Mucosa of descending colon (tissue), 3 donors: ENCODE measurements at places on chromosomes 4 and X.

GRCh38 chr4:76637712-76638361 is 202.8 kb downstream of the SHROOM3 start:
- no peak for DNase-seq

- DNase-seq: no peak
Measured at GRCh38 chrX:133859860-133860259, 125.5 kb downstream of the GPC3 start.

GRCh38 chr4:100933628-100934027 is 413.7 kb downstream of the PPP3CA start:
- no peak for DNase-seq

- no peak for DNase-seq
Measured at GRCh38 chr4:138897811-138898226, 117.8 kb upstream of the NOCT start.

GRCh38 chr4:142104041-142104440 is 467.7 kb downstream of the IL15 start:
- DNase-seq: no peak

- no peak for DNase-seq
Measured at GRCh38 chr4:15244354-15244753, 183.5 kb upstream of the C1QTNF7 start.

- DNase-seq: no peak
Measured at GRCh38 chr4:101967697-101968346, 177.3 kb downstream of the BANK1 start.

GRCh38 chr4:36665985-36666527 is 384.6 kb downstream of the DTHD1 start:
- no peak for DNase-seq

GRCh38 chr4:5376015-5376414 is 324.7 kb downstream of the STK32B start:
- no peak for DNase-seq

DNA sequence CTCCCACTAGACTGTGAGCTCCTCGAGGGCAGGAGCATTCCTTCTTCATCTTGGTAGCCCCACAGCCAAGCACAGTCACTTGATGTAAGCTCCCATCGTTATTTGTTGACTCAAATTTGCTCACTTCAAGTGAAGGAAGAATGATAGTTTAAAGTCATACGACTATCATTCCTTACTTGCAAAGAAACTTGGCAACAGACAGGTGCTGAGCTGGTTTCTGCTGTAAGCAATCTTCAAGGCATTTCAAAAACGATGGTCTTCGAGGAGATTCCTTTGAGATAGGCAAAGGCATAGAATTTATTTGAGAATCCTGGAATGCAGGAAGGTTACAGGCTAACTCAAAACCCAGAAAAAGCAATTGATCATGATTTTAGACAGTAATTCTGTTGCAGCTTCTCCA is 64.8 kb downstream of the QDPR start:
- no peak for DNase-seq

DNA sequence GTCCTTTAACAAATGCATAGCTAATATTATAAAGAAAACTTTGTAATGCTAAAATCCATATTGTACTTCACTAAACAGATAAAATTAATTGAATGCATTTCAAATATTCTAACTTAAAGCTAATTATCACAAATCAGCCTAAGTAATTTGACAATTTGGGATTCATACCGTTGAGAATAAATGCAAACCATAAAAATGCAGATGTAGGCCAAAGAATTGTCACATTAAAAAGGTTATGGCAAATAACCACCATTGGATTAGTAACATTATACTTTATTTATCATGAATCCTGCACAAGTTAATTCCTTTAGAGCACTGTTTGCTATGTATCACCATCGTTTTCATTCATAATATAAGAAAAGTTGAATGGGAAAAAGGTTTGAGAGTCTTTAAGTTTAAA is 301.0 kb downstream of the LDB2 start:
- no peak for DNase-seq

DNA sequence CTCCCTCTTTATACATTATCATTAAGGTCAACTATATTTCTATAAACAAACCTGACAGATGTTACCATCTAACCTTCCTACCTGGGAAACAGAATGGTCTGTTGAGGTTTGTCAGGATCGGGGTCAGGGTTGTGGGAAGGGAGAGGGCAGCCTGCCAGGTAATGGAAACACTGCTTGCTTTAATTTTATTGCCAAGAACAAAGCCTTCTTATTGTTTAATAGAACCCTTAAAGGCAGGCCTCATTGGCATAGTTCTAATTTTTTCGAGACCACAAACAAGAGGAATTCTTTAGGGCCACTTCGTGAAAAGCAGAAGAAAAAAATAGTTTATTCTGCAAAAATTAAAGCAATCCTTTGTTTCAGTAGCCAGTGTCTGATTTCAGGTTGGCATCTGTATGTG is 113.2 kb downstream of the MID1 start:
- no peak for DNase-seq

DNA sequence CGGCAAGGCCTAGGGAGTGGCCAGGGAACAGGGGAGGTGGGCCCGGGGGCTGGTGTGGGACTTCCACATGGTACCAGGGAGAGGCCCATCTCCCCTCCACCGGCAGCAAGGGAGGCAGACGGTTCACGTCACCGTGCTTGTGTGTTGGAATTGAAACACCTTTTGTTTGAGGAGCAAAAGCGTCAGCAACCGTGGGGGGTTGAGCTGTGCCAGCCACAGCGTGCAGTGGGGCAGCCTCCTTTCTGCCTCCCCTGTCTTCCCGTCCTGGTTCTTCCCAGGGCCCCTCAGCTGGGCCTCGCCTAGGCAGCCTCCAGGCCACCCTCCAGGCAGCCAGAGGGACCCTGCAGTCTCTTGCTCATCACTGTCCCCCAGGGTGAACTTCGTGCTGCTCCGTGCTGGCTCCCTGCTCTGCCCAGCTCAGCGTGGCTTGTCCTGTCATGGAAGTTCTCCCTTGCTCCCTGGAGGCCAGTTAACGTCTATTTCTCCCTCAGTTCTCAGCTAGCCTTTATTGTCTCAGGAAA is 32.1 kb upstream of the HGFAC start:
- DNase-seq: no peak

- DNase-seq: no peak
Measured at GRCh38 chr4:54840992-54841768, 183.4 kb downstream of the KIT start.

DNA sequence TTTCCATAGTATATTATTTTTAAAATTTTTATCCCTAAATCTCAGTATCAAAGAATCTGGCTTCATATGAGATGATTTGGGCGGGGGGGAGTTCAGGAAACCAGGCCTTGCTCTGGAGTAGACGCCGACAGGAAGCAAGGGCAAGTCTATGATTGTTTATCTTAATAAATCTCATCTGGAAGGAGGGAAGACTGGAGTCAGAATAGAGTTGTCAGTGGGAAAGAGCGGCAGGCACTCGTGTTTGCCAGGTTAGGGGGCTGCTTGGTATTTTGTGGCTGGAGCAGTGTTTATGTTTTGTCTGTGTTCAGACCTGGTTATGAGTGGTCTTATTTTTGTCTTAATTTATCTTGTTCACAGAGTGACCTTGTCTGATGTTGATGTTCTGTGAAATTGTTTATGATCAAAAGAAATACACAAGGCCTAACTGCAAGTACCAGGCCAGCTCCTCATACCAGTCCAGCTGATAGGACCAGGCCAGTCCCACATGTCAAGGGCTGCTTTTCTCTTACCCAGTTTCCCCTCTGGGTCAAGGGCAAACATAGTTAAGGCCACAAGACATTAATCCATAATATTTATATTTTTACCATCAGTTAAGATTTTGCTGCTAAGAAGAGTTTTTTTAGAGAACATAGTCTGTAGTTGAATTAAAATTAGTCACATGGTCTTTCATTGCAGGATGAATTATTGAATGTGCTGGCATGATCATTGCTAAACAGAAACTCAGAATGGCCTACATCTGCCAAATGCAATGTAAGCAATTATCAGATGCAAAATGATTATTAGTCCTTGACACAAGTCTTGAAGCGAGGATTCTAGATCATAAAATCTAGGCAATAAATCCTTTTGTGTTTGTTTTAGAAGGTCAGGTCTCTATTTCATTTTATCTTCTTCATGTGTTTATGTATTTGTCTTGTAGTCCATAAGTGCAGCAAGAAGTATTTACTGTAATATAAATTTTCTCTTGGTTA is 176.5 kb downstream of the GASK1B start:
- DNase-seq: no peak

GRCh38 chrX:56783450-56783831 is 54.4 kb downstream of the NBDY start:
- peak; percentile 71 for DNase-seq

DNA sequence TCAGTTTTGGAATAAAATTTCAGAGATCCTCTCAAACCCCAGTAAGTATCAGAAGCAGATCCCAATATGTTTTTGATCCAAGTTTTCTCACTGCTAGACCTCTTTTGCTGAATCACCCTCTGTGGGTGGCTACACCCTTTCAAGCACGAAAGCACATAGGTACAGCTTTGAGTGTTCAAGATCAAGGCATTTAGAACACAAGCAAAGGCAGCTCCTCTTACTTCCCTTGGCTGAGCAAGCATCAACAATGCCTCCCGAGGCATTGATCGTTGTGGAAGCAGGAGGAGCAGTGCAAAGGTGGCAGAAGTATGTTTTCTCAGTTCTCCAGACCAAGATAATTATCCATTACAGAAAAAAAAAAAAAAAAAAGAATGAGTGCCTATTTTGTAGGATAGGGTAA is 72.0 kb upstream of the TSPAN7 start:
- DNase-seq: no peak

DNA sequence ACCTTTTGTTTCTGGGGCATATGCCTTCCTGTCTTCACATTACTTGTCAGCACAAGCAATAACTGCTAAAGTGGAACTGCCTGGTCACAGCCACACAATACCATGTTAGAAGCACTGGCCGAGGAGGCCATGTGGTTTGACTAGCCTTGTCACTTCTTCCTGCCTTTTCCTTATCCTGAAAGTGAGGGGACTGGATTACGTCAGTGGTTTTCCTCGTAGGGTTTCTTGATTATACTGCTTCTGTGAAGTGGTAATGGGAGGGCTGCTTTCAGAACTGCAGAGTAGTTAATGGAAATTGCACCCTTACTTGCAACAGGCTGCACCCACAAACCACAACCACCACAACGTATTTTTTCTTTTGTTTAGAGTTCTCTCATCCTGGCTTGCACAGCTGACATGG is 26.6 kb downstream of the ZRSR2 start:
- no peak for DNase-seq

DNA sequence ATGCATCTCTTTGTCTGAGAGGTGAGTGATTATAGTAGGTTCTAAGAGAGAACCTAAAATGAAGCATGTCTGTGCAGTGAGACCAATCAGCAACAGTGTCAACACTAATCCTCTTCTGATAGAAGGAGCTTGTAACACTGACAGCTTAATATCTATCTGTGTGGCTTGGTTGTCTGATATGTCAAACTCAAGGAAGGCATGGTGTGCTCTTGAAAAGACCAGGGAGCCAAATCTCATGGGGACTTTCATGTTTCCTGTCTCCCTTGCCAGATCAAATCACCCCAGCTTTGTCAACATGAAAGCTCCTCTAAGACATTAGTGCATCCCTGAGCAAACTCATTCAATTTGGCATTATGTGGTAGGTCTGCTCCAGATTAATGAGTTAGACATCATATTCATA is 95.4 kb downstream of the ANOS1 start:
- DNase-seq: no peak

DNA sequence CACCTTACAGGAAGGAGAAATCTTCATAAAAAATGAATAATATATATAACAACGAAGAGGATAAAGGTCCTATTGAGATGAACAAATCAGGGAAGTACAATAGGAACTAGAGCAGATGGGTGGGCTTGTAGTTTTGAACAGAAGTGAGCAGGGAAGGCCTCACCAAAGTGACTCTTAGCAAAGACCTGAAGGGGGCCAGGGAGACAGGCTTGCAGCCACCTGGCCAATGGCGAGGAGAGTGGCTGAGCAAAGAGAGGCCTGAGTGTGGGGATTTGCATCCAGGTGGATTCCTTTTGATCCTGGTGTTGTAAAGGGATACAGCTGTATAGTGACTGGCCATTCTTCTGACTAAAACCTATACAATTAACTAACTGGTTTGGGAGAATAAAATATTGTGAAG is 354.1 kb downstream of the CAMK2D start:
- no peak for DNase-seq

DNA sequence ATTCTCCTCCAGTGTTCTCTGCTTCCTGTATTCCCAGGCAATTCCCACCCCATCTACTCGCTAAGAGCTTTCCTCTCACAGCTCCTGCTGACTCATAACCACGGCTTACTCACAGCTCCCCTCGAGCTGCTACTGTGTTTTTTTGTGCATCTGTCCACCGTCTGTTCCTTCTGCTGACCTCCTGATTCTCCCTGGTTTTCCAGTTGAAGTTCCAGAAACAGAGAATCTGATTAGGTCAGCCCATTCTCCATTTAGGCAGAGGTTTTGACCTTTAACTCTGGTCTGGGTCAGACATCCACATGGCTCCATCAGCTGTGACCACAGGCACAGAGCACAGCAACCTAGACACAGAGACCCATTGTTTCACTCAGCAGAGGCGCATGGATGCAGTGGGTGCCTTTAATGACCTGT is 5.5 kb upstream of the SMIM20 start:
- DNase-seq: no peak

DNA sequence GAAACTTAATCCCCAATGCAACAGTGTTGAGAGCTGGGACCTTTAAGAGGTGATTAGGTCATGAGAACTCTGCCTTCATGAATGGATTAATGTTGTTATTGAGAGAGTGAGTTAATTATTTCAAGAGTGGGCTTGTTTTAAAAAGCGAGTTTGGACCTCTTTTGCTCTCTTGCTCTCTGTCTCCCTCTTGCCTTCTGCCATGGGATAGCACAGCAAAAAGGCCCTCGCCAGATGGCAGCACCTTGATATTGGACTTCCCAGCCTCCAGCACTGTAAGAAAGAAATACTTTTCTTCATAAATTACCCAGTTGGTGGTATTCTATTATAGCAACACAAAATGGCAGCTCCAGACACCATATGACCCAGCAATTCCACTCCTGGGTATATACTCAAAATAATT is 7.0 kb upstream of the ATP6AP2 start:
- no peak for DNase-seq

DNA sequence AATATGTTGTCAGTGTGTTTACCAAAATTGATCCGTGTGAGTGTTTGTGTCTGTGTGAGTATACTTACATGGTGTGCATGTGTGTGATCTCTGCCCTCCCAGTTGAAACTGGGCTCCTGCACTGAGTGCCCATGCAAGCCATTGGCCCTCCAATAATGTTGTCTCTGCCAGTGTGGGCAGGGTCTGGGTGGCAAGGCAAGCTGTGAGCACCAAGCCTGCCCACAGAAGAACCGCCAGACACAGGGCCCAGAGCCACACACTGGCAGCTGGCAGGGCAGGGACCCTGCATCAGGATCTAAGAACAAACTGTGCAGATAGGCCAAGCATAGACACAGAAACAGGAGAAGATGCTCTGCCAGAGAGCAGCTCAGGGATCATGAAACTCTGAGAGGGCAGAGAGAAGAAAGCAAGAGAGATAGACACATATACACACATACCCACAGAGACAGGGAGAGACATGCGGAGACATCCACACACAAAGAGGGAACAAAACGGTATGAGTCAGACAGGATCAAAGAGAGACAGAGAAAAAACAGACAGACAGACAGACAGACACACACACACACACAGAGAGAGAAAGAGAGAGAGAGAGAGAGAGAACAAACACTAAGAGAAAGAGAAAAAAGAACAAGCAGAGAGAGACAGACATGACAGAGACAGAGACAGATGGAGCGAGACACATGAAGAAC is 555.0 kb downstream of the MID1IP1 start:
- DNase-seq: no peak
